ENCODE measurements at places on chromosomes 1 and 21.

DNA sequence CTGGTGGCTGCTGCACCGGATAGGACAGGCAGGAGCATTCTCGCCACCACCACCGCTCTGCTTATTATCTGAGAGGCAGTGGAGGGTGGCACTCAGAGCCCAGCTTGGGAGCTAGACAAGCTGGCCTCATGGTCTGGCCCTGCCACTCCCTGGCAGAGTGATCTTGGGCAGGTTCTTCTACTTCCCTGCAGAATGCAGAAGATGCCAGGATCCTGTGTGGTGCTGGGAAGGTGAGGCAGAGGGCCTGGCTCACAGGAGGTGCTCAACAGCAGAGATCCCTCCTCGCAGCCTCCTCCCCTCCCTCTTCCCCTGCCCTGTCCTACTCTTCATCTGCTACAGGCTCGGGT, 60.4 kb downstream of the ARHGEF10L start:
- no peak for DNase-seq

GRCh38 chr21:42219606-42220137, 732 bp downstream of the ABCG1 start:
- DNase-seq, result no peak

DNA sequence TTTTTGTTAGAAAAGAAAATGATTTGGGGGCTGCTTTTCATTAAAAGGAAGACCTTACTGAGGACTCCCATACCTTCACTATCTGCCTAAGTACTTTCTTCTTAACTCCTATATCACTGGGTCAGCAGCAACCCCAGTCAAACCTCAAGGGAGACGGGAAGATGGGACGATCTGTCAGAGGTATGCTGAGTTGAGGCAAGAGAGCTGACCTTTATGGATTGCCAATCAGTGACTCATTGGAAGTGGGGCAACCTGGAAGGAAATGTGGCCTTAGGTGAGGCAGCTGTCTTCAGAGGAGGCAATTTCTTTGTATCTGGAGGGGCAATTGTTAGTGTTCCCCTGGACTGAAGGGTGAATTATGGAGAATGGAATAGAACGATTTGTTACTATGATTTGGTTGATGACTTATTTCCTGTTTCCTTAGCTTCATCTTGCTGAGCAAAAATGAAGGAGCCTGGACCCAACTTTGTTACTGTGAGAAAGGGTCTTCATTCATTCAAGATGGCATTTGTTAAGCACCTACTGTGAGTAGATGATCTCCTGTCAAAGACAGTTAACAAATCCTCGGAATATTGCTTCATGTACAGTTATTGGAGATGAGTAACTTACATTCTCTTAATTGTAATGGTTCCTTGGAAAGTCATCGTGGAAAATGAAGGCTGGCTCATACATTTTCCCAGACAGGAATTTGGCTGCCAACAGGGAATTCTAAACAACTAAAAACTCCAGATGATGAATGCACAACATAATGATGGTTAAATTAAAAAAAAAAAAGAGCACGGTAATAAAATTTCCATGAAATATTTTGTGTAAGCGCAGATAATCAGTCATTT, 134.7 kb upstream of the KCNJ15 start:
- DNase-seq, result no peak

DNA sequence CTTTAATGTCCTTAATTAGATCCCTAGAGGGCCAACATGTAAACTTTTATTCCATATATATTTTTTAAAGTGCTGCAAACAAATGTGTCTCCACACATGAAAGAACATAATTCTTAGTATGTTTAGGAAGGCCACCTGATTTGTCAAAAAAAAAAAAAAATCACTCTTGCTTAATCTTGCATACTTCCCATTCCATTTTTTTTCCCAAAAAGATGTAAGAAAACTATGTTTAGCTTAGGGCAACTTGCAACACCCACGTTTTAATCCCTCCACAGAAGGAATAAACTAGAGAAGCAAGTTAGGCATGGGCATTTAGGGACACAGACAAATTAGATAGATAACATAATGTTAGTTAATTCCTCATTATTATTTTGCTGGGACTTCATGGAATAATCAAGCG, 5.6 kb downstream of the YOD1 start:
- no peak for DNase-seq

- DNase-seq, result no peak
Measured at GRCh38 chr1:200850554-200850953, 22.2 kb upstream of the GPR25 start.

DNA sequence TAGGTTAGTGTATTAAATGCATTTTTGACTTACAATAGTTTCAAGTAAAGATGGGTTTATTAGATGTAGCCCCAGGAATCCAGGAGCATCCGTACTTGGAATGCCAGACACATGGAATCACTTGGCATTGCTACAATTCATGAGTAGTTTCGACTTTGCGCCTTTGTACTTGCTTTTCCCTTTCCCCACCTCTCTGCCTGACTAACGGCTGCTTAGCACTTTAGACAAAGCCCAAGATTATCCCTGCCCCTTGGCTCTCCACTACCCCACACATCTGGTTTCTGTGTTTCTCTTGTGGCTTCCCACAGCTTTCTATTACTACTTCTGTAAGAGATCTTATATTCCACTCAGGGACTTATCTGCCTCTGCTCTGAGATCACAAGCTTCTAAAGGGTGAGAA, 397.7 kb upstream of the POU3F1 start:
- no peak for DNase-seq

DNA sequence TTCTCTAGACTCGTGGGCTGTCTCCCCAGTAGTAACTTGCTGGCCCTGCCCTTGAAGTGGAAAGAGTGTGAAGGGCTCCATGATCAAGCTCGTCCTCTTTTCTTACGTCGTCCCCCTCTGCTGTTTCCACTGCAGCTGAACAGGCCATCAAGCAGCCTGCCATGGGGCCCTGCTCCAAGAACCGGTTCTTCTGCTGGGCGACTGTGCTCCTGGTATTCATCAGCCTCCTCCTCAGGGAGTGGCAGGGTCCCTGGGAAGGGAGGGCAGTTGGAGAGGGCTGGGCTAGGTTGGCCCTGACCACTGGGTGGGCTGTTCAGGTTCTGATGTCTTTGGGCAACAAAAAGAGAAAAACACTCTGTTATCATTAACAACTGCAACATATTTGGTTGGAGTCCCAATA, 151.5 kb downstream of the FCRL5 start:
- DNase-seq, result no peak

DNA sequence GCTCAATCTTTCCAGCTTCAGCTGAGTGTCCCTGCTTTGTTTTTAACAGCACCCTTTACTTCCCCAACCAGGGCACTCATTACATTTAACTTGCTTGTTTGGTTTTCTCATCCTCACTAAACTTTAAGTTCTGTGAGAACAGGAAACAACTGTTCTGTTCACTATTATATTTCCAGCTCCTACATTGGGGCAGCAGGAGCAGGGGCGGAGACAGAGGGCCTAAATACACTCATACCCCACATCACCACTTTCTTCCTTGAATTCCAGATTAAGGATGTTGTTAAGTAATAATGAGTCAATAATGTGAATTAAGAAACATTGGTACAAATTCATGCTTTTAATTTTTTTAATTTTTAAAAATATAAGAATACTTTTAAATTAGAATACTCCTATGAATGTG, 6.0 kb downstream of the DRAM2 start:
- no peak for DNase-seq

DNA sequence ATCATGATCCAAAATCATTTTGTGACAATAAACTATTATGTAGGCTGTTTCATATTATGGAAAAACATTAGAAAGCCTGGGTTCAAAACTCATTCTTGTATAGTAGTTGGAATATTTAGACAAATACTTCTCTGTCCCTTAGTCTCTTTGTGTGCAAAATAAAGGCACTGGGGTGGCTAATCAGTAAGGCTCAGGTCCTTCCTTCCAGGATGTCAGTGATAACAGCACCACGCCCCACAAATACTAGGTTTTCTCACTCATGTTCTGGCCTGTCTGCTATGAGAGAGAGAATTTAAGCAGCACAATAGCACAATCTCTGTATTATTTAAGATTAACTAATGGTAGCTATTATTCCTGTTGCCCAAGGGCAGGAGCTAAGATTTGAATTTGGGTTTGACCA, 458.3 kb upstream of the BEND5 start:
- DNase-seq, result no peak

GRCh38 chr1:93828367-93828755, 50.6 kb downstream of the DNTTIP2 start:
- DNase-seq, result no peak

DNA sequence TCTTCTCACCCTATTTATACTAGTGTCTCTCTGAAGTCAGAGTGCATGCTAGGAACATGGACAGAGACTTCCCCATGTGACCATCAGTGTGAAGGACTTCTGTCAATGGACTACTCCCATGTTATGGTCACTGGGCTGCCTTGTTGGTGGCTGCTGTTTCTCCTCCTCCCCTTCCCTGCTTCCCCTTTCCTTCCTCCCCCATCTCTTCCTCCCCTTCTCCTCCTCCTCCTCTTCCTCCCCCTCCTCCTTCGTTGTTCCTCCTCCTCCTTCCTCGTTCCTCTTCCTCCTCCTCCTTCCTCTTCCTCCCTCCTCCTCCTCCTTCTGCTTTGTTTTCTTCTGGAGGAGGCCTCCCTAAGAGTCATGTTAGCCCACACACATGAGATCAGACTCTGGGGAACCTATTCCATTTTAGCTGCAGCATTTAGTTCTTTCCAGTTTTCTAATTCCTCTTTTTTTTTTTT, 35.8 kb downstream of the IER5 start:
- DNase-seq, result no peak

DNA sequence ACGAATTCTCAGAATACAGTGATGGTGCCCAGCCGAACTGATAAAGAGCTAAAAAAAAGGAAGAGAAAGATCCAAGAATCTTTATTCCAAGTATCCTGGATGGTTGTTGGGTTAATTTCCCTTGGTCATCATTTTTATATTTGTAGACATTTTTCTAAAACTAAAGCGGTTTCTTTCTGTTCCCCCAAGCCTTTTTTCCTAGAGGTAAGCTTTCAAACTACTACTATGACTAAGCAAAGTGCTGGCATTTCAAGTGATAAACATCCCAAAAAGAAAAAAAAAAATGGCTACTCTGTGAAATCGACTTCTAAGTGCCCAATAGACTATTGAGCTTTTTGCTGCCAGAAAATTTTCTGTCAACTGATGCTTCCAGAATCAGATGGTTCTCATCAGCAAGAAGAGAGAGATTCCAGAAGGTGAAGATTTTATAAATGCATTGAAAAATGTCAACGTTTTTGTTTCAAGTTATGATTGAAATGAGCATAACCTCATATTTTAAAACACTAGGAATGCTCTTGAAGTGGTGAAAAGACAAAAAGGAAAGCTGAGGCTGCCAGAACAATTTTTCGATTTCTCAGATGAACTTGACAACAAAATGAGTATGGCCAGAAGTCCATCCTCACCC, 96.1 kb upstream of the ZC3H11B start:
- DNase-seq, result no peak

DNA sequence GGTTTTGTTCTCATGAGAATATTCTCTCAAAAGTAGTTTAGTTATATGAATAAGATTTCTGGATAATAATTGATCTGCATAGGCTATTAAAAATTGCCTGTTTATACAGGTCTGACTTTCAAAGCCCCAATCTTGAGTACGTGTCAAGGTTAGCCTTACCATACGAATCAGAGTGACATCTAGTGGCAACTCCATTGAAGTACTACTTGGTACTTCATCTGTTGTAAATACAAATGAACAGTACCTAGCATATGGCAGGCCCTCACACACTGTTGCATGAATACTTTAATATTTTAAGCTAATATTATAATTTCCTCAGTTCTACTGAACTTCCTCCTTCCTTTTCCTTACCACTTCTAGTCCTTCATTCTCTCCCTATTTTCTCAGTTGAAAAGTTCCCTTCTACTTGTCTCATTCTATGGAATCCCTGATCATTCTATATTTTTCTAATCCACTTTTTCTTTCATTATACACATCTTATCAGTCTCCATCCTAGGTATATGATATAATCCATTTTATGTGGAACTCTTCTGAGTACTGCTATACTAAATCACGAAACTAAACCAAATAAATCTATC, 101.2 kb downstream of the AKT3 start:
- DNase-seq, result no peak

GRCh38 chr1:51910221-51911000, 31.9 kb upstream of the NRDC start:
- DNase-seq, result no peak

GRCh38 chr1:154992721-154993571, 440 bp upstream of the LENEP start:
- DNase-seq, result no peak

DNA sequence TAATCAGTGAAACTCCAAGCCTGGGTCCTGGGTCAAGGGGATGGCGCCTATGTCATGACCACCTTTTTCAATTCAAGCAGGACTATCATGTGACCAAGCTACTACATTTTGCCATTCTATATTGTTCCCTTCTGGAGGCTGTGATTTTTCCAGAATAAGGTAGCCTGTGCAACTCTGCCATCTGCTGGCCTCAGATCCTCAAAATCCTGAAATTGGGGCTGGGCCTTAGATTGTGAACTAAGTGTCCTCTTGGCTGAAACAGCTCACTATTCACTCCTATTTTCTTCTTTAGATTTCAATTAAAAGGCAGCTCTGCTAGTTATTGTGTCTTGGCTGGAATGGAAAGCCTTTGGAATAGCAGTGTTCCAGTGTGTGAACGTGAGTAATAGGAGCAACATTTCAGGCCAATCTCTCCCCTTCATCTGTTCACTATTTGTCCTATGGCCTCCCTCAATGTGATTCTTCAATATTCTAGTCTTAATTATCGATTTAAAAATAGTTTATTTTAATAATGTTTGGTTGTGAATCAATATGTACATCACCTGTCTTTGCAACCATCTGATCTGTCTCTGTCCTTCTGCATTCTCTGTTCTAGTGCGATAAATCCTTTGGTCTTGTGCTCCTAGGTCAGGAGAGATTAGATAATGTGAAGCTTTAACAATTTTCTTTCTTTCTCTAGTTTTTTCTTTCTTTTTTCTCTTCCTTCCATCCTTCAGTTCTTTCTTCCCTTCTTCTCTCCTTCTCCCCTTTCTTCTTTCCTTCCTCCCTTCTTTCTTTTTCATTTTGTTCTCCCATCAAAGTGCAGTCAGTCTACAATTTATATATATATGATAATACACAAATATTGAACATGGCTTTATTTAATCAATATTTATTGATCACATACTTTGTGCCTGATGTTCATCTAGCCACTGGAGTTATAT, 69.8 kb downstream of the CR1 start:
- DNase-seq, result no peak

GRCh38 chr1:204846546-204846945, 24.1 kb upstream of the NFASC start:
- no peak for DNase-seq

DNA sequence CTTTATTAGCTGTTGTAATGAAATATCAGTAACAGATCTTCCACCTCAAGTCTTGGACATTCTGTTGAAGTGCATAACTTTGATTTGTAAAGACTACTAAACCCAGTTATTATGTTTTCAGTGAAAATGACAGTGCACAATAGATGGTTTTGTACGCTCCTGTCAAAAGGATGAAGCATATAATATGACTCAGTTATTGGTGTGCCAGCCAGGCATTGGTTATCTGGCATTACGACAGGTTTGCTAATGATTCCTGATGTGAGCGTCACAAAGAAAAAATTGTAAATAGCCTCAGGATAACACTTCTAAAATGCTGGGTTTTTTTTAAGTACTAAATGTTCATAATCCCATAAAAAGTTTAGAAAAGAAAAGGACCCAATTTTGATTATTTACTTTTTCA, 147.9 kb downstream of the MAGI3 start:
- no peak for DNase-seq
